Effector memory CD8-positive, alpha-beta T cell (primary cell): ENCODE measurements at places on chromosomes 1 and 21.

GRCh38 chr1:70992521-70992920 is 55.1 kb downstream of the PTGER3 start:
- DNase-seq, result no peak

DNA sequence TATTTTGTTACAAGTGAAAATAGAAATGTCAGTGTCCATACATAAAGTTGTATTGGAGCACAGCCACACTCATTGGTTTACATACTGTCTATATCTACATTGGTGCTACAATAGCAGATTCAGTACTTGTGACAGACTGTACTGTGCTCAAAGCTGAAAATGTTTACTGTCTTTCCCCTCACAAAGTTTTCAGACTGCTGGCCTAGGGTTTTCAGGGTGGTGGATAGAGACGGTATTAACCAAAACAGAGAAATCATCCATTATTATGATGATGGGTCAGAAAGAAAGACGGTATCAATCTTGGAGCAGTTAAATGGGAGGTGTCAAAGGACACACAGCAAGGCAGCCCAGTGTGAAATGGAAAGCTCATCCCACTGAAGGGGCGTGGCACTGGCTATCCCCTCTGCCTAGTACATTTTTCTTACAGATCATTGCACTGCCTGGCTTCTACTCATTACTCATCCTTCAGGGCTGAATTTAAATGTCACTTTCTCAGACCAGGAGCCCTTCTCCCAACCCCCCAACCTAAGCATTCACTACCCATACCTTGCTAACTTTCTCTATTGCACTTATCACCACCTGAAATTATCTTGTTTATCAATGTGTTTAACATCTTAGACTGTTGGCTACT is 10.2 kb downstream of the JAK1 start:
- no peak for DNase-seq

DNA sequence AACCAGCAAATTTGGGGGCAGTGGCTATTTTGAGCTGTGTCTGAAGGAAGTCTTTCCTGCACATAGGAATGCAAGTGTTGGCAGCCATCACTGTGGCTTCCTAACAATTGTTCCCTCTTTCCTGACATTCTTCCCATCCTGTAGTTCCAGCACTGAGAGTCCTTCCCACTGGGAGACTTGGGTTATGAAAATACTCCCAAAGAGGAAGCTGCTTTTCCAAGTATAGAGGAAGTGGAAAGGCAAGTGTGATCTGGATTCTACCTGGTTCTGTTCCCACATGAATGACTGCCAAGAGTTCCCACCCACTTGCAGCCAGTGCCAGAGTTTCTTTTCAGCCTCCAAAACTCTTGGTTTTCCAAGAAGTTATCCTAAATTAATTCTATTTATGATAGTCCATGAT is 98.5 kb upstream of the CD53 start:
- DNase-seq, result no peak

GRCh38 chr1:110875216-110875731 is 2.3 kb downstream of the CD53 start:
- peak; percentile 34 for DNase-seq

GRCh38 chr1:211735208-211736170 is 60.1 kb upstream of the NEK2 start:
- DNase-seq, result no peak

GRCh38 chr1:59258412-59259032 is 38.4 kb upstream of the FGGY start:
- no peak for DNase-seq

- no peak for DNase-seq
Measured at GRCh38 chr1:184739796-184740195, 14.9 kb downstream of the EDEM3 start.

- DNase-seq, result no peak
Measured at GRCh38 chr1:33428661-33429060, 2.2 kb downstream of the PHC2 start.

DNA sequence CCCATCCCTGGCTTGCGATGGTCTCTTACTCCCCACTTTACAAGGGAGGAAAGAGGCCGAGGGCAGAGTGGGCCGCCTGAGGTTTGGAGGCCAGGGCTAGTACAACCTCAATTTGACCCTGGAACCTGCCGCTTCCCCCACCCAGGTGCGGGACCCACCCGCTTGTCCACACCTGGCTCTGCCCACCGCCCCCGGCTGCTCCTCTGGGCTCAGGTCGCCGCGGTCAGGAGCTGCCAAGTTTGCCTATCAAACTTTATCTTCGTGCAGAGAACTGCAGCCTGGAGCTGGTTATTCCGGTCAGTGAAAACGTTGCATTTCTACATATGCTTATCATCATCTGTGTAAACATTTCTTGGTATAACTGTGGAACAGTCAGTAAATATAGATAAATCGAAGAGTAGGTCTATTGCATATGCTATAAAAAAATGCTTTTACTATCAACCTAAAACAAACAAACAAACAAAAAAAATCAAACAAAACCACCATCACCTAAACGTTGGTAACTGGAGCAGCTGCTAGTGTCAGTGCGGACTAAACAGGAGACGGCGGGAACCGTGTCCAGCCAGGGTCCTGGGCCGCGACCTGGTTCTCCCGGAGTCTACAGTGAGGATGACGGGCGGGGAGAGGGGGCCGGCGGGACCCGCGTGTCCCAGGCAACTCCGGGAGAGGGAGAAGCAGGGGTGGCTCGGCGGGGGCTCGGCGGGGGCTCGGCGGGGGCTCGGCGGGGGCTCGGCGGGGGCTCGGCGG is 906 bp upstream of the ADARB1 start:
- no peak for DNase-seq

DNA sequence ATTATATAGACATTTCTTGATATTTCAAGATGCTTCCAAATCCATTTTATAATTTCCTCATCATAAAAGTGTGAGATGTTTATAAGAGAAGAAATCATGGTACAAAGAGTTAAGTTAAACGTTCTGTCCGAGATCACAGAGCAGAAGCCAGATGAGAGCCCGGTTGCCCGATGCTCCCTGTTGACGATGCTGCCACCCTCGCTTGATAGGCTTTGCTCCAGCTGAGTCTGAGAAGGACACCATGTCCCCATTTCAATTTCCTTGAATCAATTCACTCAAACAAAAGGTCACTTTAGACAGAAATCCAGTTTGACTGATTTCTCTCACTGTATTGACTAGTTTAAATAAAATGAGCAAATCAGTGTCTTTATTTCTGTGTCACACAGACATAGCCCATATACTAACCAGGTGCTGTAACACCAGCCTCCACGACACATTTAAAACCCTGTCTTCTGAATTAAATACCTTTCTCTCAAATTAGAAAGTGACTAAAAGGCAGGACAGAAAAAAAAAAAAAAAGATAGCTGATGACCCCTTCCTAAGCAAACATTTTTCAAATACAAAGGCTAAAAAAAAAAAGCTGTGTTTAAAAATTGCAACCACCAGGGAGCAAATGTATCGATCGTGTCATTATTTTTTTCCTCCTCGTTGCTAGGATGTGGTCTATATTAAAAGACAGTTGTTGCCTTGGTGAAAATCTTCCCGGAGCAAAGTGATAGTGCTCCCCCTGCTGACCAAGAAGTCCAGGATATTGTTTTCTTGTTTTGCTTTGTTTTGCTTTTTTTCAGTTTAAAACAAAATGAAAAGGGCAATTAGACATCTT is 35.2 kb downstream of the DNASE2B start:
- peak; percentile 56 for DNase-seq

DNA sequence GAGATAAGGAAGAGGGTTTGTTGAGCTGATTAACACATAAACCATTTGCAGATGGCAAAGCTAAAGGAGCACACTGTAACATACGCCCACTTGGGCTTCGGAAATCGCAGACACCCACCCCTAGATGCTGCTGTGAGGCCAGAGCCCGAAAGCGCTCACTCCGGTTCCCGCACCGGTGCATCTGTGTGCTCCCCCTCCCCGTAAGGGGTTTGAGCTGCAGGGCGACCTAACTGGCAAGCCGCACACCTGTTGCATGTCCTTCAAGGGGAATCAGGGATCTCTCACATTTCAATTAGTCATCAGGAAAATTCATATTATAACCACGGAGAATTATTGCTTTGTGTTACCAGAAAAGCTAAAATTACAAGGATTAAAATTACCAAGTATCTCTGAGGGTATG is 1.4 kb upstream of the CFH start:
- DNase-seq, result no peak

GRCh38 chr1:29123887-29124365 is at the start of gene TMEM200B:
TMEM200B (minus strand) TSS chr1:29123903; CDS start chr1:29121828, 2,075 bp downstream.
- no peak for DNase-seq

GRCh38 chr1:186218654-186219352 is 156.2 kb downstream of the TPR start:
- no peak for DNase-seq

GRCh38 chr1:38567401-38567800 is 292.2 kb downstream of the RRAGC start:
- DNase-seq, result no peak

DNA sequence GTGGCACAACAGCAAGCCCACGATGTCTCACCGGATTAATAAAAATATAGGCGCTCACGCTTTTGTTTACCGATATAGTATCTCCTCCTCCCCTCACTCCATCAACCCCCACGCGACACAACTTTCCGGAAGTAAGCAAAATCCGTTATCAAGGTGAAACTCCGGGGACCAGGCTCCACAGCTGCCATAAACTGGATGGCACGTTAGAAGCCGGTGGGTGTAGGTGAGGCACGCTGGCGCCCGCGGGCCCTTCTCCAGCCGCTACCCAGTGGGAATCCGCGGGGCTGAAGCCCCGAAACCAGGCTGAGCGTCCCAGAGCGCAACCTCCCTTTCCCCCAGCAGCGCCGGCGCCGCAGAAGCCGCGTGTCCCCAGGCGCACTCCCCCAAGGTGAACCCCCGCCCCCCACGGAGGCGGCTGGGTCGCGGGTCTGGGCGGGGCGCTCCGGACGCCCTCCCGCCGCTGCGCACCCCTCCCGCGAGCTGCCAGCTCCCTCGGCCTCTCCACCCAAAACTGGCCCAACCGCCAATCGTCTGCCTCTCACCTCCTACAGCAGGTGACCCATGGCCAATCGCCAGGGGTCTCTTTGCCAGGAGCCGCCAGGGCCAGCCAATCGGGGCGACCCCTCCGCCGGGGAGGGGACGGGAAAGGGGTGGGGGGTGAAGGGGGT is 112.4 kb downstream of the OSBPL9 start:
- peak; percentile 90 for DNase-seq

DNA sequence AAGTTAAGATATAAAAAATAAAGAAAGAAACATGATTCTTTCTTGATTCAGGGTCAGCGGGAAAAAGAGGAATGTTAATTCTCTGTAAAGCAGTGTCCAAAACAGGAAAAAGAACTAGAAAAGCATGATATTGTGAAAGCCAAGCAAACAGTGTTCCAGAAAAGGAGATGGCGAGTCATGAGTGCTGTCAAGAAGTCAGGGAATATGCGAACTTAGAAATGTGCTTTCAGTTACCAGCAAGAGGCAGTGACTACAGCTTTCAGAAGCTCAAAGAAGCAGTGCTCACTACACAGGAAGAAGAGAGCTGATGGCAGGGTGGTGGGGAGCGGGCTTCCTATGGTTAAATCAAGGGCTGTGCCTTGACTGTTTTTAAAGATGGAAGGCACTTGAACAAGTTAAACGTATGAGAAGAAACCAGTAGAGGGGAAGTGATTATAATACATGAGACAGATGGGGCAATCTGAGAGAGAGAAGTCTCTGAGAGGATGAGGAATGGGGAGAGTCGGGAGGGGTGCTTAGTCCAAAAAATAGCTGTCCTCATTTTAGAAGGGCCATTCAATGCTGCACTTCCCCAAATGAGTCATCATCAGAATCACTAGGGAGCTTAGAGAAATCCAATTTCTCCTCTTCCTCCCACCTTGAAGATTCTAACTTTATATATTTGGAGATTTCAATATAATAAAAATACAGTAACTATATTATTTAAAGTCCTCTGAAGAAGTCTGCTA is 90.4 kb downstream of the KCNK1 start:
- DNase-seq, result no peak

DNA sequence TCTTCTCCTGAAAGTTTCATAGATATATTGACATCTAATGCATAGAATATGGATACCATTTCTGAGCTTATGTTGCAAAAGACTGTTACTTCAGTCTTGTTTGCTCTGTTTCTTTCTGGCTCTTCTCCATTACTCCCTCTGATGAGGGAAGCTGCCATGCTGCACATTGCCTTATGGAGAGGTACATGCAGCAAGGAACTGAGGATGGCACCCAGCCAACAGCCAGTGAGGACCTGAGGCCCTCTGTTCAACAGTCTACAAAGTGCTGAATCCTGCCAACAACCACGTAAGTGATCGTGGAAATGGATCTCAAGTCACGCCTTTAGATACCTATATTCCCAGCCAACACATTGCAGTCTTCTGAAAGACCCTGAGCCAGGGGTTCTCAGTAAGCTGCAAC is 66.6 kb upstream of the ADAMTS5 start:
- no peak for DNase-seq

- no peak for DNase-seq
Measured at GRCh38 chr1:113792471-113792870, 19.8 kb downstream of the RSBN1 start.

DNA sequence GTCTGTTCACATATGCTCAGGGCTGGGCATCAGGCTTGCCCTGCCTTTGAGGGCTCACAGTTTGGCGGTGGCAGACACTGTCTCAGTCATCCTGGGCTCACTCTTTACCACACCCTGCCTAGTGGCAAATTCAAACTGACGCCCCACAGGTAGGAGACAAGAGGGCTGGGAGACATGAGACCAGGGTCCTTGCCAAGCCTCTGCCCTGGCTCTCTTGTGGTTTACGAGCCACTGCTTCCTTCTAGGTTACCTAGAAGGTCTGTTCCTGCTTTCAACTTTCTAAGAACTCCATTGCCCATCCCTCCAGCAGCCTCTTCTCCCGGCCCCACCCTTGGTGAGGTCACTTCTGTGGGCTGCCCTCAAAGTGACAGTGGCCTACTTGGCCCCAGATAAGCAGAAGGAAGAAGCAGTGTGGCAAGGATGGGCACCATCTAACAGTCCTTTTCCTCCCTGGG is 10.5 kb downstream of the KIF21B start:
- no peak for DNase-seq

DNA sequence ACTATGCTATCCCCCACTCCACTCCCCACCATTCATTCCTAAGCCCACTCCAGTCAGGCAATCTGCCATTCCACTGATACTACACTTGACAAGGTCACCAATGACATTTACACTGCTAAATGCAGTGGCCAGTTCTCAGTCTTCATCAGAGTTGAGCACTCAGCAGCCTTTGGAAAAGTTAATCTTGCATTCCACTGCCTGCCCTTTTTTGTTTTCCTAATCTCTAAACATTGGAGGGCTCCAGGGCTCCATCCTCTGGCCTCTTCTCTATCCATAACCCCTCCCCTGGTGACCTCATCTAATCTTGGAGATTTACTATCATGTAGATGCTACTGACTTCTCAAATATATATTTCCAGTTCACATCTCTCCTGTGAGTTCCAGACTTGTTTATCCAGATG is 70.9 kb upstream of the S1PR1 start:
- no peak for DNase-seq

DNA sequence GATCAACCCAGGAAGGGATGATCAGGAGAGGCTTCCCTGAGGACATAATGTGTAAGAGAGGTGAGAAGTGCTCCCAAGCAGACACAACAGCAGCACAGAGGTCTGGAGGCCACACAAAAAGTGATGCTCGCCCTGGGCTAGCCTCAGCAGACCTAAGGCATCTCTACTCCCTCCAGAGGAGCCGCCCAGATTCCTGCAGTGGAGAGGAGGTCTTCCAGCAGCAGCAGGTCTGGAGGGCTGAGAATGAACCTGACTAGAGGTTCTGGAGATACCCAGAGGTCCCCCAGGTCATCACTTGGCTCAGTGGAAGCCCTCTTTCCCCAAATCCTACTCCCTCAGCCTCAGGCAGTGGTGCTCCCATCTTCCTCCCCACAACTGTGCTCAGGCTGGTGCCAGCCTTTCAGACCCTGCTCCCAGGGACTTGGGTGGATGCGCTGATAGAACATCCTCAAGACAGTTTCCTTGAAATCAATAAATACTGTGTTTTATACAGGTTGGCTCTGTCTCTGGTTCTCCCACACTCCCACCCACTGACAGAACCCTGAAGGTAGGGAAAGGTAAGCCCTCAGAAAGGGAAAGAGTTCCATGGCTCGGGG is 5.0 kb downstream of the GJB3 start:
- no peak for DNase-seq
